Vagina (tissue), 2 donors: ENCODE measurements at places on chromosomes 6 and 20. TPM values are rescaled to one million over a fixed set of nuclear protein-coding genes. Genes with fewer than 3 reads are reported as not detected.

DNA sequence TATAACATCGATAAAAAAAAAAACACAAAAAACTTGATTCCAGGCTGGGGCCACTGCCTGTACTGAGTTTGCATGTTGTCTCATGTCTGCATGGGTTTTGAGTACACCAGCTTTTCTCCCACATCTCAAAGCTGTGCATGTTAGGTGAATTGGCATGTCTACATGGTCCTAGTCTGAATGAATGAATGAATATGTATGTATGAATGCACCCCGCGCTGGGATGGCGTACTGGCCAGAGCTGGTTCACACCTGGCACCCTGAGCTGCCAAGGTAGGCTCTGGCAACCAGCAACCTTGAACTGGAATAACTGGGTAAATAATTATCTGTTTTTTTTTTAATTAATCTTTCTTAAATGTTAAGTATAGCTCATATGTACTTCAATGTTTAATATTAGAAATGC, 131.0 kb downstream of the MAN1A1 start:
- H3K4me3 ChIP-seq: no peak overlapping the region
- no peak for DNase-seq
- no peak overlapping the region for H3K27ac ChIP-seq
- no peaks in the 10 kb centered on the region for H3K4me1 ChIP-seq

GRCh38 chr6:111487661-111488060, 4.6 kb upstream of the REV3L start:
- H3K36me3 ChIP-seq: no peaks in the 10 kb centered on the region
- H3K27ac ChIP-seq: peak overlapping the region; percentile 9
- H3K27me3 ChIP-seq: no peaks in the 10 kb centered on the region
- no peak overlapping the region for H3K4me3 ChIP-seq
- H3K4me1 ChIP-seq: peaks cover 17% of the 10 kb centered on the region
- no peak for DNase-seq

- no peaks in the 10 kb centered on the region for H3K27me3 ChIP-seq
- DNase-seq: no peak
- H3K4me1 ChIP-seq: peaks cover 56% of the 10 kb centered on the region
- no peak overlapping the region for H3K27ac ChIP-seq
Observed at GRCh38 chr6:144362042-144363018, 77.2 kb downstream of the UTRN start.

The OGFR gene
- total RNA-seq: 43.7 TPM

GRCh38 chr20:22698259-22698842, 114.0 kb upstream of the FOXA2 start:
- no peaks in the 10 kb centered on the region for H3K36me3 ChIP-seq
- DNase-seq: peak; percentile 25

GRCh38 chr6:79911992-79912391, 35.4 kb downstream of the ELOVL4 start:
- H3K36me3 ChIP-seq: no peaks in the 10 kb centered on the region
- DNase-seq: no peak
- H3K4me3 ChIP-seq: no peak overlapping the region
- H3K27ac ChIP-seq: no peak overlapping the region

DNA sequence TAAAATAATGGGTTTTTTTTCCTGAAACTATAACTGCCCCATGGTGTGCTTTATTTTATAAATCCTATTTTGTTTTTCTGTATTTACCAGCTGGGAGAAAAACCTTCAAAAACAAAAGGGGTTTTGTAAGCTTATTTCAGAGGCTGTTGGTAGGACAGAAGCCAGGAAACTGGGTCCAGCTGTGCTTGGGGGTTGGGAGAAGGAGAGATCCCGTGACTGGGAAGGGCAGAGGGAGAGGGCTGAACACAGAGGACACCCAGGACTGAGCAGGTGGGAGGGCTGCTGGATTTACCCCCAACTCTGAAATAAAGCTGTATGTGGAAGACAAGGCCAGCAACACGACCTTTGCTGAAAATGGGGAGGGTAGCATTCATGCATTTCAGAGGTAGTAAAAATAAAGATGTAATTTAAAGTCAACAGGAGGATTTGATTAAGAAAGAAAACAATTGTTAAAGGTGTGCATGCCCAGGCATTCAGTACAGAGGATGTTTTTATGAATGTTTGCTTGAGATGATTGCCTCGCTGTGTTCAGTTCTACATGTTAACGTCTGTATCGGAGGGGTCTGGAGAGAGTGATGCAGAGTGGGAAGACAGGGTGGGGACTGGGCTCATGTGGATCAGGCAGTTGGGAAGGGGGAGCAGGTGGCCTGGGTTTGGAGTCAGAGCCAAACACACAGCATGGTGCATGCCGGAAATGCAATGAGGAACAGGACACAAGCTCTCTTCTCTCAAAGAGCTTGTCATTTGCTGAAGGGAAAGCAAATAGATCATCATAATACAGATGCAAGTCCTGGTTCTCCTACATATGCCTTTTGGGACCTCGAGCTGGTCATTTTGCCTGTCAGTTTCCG, 21.4 kb downstream of the ARFGEF3 start:
- no peaks in the 10 kb centered on the region for H3K4me1 ChIP-seq
- no peak overlapping the region for H3K27ac ChIP-seq
- H3K4me3 ChIP-seq: no peak overlapping the region

The PLEKHG1 gene
- 38.5 TPM for total RNA-seq

The BEND6 gene
- total RNA-seq: 1.5 TPM

The OOEP gene
- total RNA-seq: not detected

DNA sequence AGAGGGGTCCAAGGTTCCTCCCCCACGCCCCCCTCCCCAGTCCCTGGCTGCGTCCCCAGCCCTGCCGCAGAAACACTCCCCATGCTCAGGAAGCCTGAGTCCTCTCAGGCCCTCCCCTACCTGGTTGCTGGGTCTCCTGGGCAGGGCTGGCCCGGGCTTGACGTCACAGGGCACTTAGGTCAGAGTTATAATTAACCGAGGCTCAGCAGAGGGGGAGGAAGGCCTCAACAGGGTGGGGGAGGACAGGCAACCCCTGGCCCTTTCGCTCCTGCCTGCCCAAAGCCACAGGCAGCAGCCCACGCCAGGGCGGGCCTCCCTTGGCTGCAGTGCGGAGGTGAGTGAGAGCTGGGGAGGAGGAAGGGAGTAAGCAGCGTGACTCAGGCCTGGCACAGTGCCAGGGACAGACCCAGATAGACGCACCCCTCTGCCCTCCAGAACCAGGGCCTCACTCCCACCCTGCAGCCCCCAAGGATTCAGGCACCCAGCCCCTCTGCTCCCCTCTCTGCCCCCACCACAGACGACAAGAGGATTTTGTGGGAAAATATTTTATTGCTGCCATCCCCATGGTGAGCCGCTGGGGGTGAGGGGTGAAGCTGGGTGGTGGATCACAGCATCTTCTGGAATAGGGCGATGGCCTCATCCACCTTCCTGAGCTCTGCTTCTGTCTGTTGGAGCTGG, at the start of gene VWA7:
VWA7 (minus strand) TSS at position 340 of the 678 bp plus-strand sequence. CDS start 549 bp downstream, outside the sequence.
- peaks cover 11% of the 10 kb centered on the region for H3K4me1 ChIP-seq
- peak within 1 kb of the TSS; percentile 4 for H3K4me3 ChIP-seq
- H3K27me3 ChIP-seq: no peaks in the 10 kb centered on the region
- H3K27ac ChIP-seq: peak within 1 kb of the TSS; percentile 51

The IL17A gene
- not detected for total RNA-seq

The GNAS-AS1 gene
- not detected for total RNA-seq

The ENPP1 gene
- 14.7 TPM for total RNA-seq

- H3K27me3 ChIP-seq: no peaks in the 10 kb centered on the region
- H3K36me3 ChIP-seq: no peaks in the 10 kb centered on the region
Observed at GRCh38 chr6:11122380-11122779, 10.9 kb upstream of the ERVFRD-1 start.

The HLA-DQB1 gene
- total RNA-seq: 3.2 TPM

GRCh38 chr6:11778648-11779328, at the start of gene ADTRP:
Gene ADTRP (minus strand): TSS chr6:11778803. CDS start chr6:11778759, 44 bp downstream.
- H3K4me1 ChIP-seq: no peaks in the 10 kb centered on the region
- DNase-seq: no peak
- H3K36me3 ChIP-seq: no peaks in the 10 kb centered on the region
- H3K27ac ChIP-seq: no peak within 1 kb of the TSS
- no peaks in the 10 kb centered on the region for H3K27me3 ChIP-seq

DNA sequence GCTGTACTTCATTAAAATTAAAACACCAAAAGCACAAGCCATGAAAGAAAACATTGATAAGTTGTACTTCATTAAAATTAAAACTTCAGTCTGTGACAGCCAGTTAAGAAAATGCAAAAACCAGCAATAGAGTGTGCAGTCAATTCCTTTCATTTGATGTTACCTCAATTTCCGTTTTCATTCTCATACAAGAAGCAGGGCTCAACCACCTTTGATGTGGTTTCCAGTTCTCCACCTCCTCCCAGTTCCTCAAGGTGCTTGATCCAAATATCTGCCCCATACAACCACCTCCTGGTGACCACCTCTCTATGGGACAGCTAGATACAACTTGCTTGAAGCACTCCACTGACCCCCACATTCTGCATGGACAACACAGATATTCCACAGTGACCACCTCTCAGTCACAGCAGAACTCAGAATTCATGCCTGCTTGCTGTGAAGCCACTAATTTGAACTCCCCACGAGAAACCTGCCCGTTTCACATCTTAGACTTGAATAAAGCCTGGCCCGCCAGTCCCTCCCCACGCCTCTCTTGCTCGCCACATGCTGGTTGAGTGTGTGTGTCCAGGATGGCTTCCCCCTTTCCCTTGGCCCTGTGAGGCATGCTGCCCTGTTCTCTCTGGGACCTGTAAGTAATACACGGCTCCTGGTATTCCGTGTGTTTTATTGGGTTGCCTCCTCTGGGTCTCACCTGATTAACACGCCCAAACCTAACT, 66.1 kb downstream of the FAM50B start:
- peaks cover 36% of the 10 kb centered on the region for H3K4me1 ChIP-seq
- DNase-seq: peak; percentile 81
- H3K4me3 ChIP-seq: no peak overlapping the region
- no peaks in the 10 kb centered on the region for H3K36me3 ChIP-seq
- no peak overlapping the region for H3K27ac ChIP-seq

GRCh38 chr20:33791959-33792597, 19.1 kb upstream of the CHMP4B start:
- no peak overlapping the region for H3K27ac ChIP-seq
- H3K4me3 ChIP-seq: no peak overlapping the region
- H3K27me3 ChIP-seq: no peaks in the 10 kb centered on the region
- H3K36me3 ChIP-seq: peaks cover 7% of the 10 kb centered on the region

The ZC3H12D gene
- 2.2 TPM for total RNA-seq

The PACSIN1 gene
- total RNA-seq: 0.74 TPM

- DNase-seq: no peak
- no peak overlapping the region for H3K27ac ChIP-seq
- H3K27me3 ChIP-seq: no peaks in the 10 kb centered on the region
Observed at GRCh38 chr20:4439461-4439860, 282.2 kb upstream of the PRND start.

The ANKRD60 gene
- total RNA-seq: not detected

DNA sequence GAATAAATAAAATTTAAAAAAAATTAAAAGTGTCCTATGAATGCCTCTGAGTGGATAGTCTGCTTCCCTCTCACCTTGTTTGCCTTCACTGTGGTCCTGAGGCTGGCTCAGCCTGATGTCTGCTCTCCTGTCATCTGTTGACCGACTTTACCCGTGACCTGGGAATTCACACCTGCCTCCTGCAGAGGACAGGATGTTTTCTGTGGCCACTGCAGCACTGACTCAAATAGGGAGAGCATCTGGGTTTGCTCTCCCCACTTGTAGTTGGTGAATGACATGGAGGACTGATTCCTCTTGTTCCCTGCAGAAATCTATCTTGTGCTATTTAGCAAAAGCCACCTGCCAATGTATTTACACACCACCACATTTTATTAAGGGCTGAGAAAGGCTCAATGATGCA, 52.4 kb upstream of the ERVFRD-1 start:
- H3K27ac ChIP-seq: no peak overlapping the region
- H3K4me3 ChIP-seq: no peak overlapping the region
- no peaks in the 10 kb centered on the region for H3K27me3 ChIP-seq
- H3K36me3 ChIP-seq: no peaks in the 10 kb centered on the region
- H3K4me1 ChIP-seq: peaks cover 5% of the 10 kb centered on the region

DNA sequence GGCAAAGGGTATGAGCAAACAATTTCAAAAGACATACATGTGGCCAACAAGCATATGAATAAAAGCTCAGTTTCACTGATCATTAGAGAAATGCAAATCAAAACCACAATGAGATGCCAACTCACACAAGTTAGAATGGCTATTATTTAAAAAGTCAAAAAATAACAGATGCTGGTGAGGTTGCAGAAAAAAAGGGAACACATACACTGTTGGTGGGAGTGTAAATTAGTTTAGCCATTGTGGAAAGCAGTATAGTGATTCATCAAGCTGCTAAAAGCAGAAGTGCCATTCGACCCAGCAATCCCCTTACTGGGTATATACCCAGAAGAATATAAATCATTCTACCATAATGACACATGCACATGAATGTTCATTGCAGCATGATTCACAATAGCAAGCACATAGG, 6.7 kb upstream of the KHDC1L start:
- no peak overlapping the region for H3K4me3 ChIP-seq
- H3K27ac ChIP-seq: no peak overlapping the region
- H3K4me1 ChIP-seq: no peaks in the 10 kb centered on the region
- H3K27me3 ChIP-seq: no peaks in the 10 kb centered on the region
- no peaks in the 10 kb centered on the region for H3K36me3 ChIP-seq

The OR2H2 gene
- not detected for total RNA-seq

The PRL gene
- not detected for total RNA-seq

The INSM1 gene
- total RNA-seq: not detected

GRCh38 chr6:71220466-71220865, 68.1 kb upstream of the OGFRL1 start:
- H3K4me1 ChIP-seq: no peaks in the 10 kb centered on the region
- H3K27ac ChIP-seq: no peak overlapping the region
- no peaks in the 10 kb centered on the region for H3K36me3 ChIP-seq
- no peak for DNase-seq
- H3K27me3 ChIP-seq: no peaks in the 10 kb centered on the region

GRCh38 chr6:5592886-5593519, 331.7 kb downstream of the FARS2 start:
- no peak overlapping the region for H3K27ac ChIP-seq
- no peak overlapping the region for H3K4me3 ChIP-seq
- no peak for DNase-seq
- no peaks in the 10 kb centered on the region for H3K36me3 ChIP-seq
- no peaks in the 10 kb centered on the region for H3K4me1 ChIP-seq
- H3K27me3 ChIP-seq: no peaks in the 10 kb centered on the region

DNA sequence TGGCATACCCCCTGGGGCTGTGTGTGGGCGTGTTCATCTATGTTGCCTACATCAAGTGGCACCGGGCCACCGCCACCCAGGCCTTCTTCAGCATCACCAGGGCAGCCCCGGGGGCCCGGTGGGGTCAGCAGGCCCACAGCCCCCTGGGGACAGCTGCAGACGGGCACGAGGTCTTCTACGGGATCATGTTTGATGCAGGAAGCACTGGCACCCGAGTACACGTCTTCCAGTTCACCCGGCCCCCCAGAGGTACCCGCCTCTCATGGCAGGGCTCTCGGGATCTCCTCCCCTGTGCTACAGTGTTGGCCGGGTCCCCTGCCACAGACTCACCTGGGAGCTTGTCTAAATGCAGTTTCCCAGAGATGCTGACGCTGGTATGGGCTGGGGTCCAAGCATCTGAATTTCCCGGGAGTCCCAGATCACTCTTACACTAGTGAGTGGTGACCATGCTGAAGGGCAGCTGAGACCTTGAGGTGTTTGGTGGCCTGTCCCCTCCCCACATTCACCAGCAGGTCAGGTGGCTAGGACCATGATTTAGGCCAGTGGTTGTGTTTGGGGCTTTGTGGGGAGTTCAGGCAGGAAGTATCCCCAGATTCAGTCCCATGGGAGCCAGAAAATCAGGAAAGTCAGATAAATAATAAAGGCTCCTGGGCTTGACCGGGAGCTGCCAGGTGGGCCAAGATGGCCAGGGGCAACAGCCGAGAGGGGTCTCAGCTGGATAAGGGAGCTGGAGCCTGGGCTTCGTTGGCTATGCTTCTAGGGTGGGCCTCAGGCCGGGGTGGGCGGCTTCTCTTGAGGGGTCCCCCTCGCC, 11.8 kb downstream of the ENTPD6 start:
- peaks cover 9% of the 10 kb centered on the region for H3K4me1 ChIP-seq
- H3K36me3 ChIP-seq: peaks cover 22% of the 10 kb centered on the region
- no peaks in the 10 kb centered on the region for H3K27me3 ChIP-seq
- no peak overlapping the region for H3K27ac ChIP-seq
- H3K4me3 ChIP-seq: no peak overlapping the region

The CTAGE9 gene
- not detected for total RNA-seq
